ENCODE measurements at places on chromosomes 6 and 20. TPM values are rescaled to one million over a fixed set of nuclear protein-coding genes. Genes with fewer than 3 reads are reported as not detected.

LST1 gene
- 68.1 TPM for total RNA-seq

IYD gene
- 1.2 TPM for total RNA-seq

MOXD1 gene
- 24.0 TPM for total RNA-seq

TRIM10 gene
- not detected for total RNA-seq

MAP3K5 gene
- 32.5 TPM for total RNA-seq

- no peak overlapping the region for H3K27ac ChIP-seq
These were observed 277.7 kb upstream of the QKI start for GRCh38 chr6:163136681-163137397.

- H3K36me3 ChIP-seq: no peaks in the 10 kb centered on the region
- no peak for DNase-seq
- no peaks in the 10 kb centered on the region for H3K4me1 ChIP-seq
- H3K27me3 ChIP-seq: no peaks in the 10 kb centered on the region
- no peak overlapping the region for H3K4me3 ChIP-seq
These were observed 508.9 kb upstream of the JAG1 start for GRCh38 chr20:11182720-11183119.

DNA sequence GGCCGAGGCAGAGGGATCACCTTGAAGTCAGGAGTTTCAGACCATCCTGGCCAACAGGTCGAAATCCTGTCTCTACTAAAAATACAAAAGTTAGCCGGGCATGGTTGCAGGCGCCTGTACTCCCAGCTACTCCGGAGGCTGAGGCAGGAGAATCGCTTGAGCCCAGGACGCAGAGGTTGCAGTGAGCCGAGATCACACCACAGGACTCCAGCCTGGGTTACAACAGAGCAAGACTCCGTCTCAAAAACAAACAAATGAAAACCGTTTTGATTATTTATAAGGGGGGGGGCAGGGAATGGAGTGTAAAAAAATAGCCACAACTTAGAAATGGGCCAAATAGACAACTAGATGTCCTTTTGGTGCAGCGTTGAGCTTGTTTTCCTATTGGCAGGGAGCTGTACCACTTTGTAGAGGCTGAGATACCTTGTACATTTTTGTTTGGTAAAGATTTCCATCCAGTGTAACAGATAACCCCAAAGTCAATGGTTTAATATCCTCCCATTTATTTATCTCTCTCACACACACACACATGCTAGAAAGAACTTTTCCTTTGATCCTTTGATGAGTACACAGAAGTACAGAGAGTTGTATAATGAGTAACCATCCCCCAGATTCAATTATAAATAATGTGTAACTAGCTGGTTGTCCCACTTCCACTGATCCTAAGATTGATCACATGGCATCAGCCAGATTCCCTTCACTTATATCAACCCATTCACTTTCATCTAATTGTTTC lies 477.5 kb downstream of the PRKN start:
- H3K4me1 ChIP-seq: no peaks in the 10 kb centered on the region
- H3K36me3 ChIP-seq: no peaks in the 10 kb centered on the region
- H3K27ac ChIP-seq: no peak overlapping the region
- no peak for DNase-seq
- no peaks in the 10 kb centered on the region for H3K27me3 ChIP-seq
